PC-9 (cell line): ENCODE measurements at places on chromosomes 11 and 22. TPM values are rescaled to one million over a fixed set of nuclear protein-coding genes. Genes with fewer than 3 reads are reported as not detected.

DNA sequence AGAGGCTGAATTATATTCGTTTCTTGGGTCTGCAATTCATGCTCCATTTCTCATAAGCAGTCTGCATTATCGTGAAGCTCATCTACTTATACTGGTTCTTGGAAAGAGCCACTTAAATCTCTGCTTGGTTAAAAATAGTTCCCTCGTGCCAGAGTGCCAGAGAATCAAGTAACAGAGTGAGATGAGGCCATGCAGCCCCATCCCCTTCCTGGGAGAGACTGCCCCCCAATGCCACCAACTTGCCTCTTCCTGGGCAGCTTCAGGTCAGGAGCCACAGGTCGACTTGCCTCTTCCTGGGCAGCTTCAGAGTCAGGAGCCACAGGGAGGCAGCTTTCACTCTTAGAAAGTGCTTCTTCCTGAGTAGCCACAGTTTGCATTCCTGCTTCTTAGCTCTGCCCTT, 223.9 kb upstream of the ZBED5 start:
- no peak for DNase-seq

APOA5 gene
- total RNA-seq = not detected in 2 replicates

DNA sequence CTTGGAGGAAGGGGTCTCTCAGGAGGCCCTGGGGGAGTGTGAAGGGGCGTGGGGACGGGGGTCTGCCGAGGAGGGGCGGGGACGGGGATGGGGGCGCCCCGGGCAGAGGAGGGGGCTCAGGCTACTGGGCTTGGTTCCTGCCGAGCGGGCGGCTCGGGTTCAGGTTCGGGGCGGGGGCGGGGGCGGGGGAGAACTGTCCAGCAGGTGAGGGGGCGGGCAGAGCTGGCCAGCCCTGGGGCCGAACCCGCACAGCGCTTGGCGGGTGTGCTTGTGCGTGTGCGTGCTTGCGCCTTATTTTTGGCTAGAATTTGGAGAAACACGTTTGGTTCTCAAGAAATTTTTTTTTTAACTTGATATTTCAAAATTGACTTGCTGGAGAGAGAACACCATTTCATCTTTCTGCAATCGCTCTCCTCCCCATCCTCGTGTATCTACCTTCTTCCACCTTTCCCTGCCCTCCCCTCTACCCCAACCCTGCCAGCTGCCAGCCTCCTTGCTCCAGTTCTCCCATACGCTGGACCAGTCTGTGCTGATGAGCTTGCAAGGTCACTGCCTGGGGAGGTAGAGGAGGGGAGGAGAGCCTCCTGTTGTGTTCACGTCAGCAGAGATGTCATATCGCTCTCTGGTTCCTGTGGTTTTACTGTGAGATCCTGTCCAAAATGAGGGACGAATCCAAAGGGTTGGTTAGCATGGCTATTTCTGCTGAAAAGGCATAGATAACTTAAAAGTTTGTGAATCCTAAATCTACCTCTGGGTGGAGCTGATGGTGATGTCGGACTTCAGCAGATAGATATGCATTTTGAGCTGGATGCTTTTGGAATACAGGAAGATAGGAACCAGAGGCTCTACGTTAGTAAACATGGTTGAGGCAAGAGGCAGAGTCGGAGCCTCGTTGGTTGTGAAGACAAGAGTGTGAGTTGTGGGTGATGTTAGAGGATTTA, 668 bp downstream of the MADD start:
- DNase-seq = peak; percentile 50

GRCh38 chr11:16603245-16603644, 135.2 kb upstream of the C11orf58 start:
- no peak for DNase-seq

DNA sequence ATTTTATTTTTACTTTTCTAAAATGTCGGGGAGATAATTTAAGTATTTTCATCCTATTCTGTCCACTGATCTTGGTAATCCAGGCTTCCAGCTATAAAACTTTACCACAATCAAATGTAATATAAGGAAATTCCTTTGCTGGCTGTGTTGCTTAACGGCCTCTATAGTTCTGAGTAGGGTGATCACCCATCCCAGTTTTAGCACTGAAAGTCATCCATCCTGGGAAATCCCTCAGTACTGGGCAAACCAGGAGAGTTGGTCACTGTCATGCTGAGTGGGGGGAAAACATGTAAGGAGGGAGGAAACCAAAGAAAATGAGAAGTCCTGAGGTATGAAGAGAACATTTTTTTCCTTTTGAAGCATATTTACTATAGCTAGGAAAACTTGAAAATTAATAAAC, 12.8 kb upstream of the BACE1-AS start:
- DNase-seq = no peak

GRCh38 chr22:36208914-36209313, 7.3 kb upstream of the APOL4 start:
- no peak for DNase-seq
